ENCODE measurements at places on chromosomes 2 and 18.
A peak's percentile ranks its signal among the peaks of the same experiment; 100 is the strongest.

DNA sequence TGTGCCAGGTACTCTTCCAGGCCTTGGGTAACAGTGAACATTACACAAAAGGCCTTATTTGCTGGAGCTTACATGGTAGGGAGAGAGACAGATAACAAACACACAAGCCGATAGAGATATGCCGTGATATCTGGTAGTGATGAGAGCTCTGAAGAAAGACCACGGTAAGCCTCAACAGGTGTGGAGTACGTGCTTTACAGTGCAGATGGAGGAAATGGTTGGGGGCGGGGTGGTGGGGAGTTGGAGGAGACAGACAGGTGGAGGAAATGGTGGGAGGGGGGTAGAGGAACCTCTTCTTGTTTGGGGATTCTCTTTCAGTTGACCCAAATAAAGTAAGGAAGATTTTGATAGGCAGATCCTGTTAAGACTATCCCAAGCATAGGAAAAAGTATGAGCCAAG is 141.1 kb upstream of the ALPP start:
- no peak for DNase-seq

- DNase-seq: no peak
Measured at GRCh38 chr2:187438455-187438854, 9.6 kb downstream of the CALCRL start.

DNA sequence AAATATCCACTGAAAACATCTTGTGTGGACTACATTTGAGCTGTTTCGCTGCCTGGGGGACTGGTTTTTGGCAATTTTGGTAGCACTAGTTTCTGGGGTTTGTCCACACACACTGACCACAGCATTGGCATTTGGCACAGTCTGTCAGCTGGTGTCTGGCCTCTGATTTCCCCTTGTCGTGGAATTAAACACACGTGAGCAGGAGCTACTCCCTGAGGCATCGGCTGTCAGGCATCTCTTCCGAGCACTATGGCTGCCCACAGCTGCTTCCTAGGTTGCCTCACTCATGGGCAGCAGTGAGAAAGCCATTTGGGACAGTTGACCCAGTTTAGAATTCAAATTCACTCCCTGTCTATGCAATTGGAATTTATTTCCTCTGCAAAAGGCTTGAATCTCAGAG is 46.8 kb upstream of the FZD5 start:
- DNase-seq: no peak

GRCh38 chr2:236939721-236940231 is 145.9 kb upstream of the COPS8 start:
- peak; percentile 84 for DNase-seq

GRCh38 chr2:106338043-106338442 is 130.2 kb downstream of the RGPD3 start:
- DNase-seq: peak; percentile 45

- DNase-seq: peak; percentile 55
Measured at GRCh38 chr2:128593879-128594650, 275.4 kb upstream of the HS6ST1 start.

DNA sequence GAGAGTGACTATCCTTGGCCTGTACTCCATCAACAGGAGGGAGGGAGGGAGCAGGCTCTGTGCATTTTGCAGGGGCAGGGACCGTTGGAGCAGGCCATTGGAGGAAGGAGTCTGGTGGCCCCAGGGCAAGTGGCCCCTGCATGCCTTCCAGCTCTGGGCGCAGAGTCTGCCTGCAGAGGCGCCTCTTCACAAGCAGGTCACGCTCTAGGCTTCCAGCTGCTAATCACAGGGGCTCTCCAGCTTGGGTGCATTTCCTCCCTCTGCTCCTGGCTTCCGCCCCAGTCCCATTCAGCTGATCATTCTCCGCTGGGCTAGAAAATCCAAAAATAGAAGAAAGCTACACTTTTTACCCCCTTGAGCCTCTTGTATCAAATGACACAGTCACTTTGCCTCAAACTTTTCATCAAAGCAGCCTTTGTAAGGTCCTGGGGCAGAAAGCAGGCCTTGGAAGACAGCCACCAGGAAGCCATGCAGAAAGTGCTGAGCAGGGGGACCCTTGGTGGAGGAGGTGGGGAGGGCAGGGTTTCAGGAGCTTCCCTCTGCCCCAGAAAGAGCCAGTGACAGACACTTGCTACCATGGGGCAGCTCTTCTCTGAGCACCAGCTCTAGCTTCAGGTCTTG is 11.3 kb downstream of the TMEM247 start:
- no peak for DNase-seq

GRCh38 chr2:118577202-118577601 is 270.2 kb downstream of the EN1 start:
- no peak for DNase-seq

- DNase-seq: no peak
Measured at GRCh38 chr18:13548966-13549879, 177.1 kb downstream of the FAM210A start.
